Stimulated activated CD4-positive, alpha-beta T cell treated with anti-CD3 and anti-CD28 coated beads, TNF-alpha, amount 100 ng/mL, for 24 hours (primary cell): ENCODE measurements at places on chromosomes 2 and 18.

DNA sequence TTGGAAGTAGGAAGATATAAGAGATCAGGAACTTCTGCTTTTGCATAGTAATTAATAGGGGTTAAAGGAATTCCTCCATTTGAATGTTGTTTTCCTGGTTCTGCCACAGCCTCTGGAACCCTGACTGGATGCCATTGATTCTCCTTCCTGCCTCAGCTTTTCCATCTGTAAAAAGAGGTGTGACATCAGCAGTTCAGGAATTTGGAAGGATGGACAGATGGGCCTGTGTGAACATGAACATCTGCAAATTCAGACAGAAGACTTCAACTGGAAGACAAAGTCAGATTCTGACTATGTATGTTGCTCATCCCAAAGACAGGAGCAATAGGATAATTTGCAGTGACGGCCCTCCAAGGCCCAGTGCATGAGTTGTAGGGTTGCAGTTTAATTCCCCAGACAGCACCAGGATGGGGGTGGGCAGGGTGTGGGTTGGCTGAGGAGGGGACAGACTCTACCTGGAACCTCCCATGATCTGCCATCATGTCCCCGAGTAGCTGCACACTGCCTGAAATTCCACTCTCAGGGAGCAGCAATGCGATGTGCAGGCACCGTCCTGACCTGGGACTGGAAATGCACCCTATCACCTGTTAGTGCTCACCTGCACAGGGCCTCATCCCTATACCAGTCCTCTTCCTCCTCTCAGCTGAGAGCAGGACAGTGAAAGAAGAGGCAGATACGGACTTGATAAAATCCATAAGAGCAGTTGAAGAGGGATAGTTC is 98.9 kb upstream of the EPAS1 start:
- DNase-seq: no peak

GRCh38 chr2:10048501-10049171 is 5.3 kb downstream of the KLF11 start:
- DNase-seq: no peak

DNA sequence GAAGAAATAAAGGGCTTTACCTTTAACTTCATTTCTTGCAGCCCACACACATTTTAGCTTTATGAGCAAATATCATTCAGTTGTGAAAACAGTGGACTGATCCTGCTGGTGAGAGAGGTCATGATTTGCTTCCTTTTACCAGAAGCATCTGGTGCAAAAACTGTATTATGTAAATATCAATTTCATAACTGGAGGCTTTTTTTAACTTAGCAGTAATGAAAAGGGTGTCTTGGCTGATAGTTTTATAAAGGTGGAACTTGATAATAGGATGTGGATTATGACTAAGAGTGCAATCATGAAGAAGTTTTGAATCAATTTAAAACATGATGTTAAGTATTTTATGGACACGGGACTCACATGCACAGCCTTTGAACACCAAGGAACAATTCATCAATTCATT is 304.4 kb downstream of the GULP1 start:
- no peak for DNase-seq

- DNase-seq: no peak
Measured at GRCh38 chr18:42113529-42114191, 158.6 kb downstream of the PIK3C3 start.
